ENCODE measurements at places on chromosomes 4 and X. TPM values are rescaled to one million over a fixed set of nuclear protein-coding genes. Genes with fewer than 3 reads are reported as not detected.

DNA sequence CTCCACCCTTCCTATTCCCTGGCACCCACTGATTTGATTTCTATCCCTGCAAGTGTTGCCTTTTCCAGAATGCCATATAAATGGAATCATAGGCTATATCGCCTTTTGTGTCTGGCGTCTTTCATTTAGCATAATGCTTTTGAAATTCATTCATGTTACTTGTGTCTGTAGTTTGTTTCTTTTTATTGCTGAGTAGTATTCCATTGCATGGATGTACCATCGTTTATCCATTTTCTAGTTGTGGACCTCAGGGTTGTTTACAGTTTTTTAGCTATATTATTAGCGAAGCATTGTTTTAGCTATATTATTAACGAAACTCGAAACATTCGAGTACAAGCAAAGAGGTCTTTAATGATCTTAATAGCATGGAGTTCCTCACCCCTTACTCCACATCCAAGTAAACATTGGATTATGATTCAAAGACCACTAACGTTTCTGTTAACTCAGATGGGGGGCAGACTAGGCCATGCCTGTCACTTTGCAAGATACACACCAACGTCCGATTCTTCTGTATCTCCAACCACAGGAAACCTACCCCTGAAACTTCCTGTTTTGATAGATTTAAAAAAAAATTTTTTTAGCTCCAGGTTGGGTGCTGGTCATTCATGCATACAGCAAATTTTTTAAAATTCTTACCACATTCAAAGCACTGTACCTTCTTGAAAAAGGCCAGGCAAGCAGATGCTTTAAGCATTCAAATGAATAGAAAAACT is 1.1 kb downstream of the DCK start:
- no peaks in the 10 kb centered on the region for H3K36me3 ChIP-seq
- H3K4me1 ChIP-seq, result peaks cover 43% of the 10 kb centered on the region
- peak overlapping the region; percentile 83 for H3K27ac ChIP-seq
- no peak for DNase-seq
- no peaks in the 10 kb centered on the region for H3K27me3 ChIP-seq

The UNC5C gene
- polyA plus RNA-seq, result not detected

GRCh38 chr4:142497606-142498005 is 348.5 kb downstream of the INPP4B start:
- no peak for DNase-seq
- no peak overlapping the region for H3K27ac ChIP-seq
- H3K36me3 ChIP-seq, result no peaks in the 10 kb centered on the region
- no peaks in the 10 kb centered on the region for H3K4me1 ChIP-seq
- no peaks in the 10 kb centered on the region for H3K27me3 ChIP-seq
- no peak overlapping the region for H3K4me3 ChIP-seq

The OPN1MW2 gene
- polyA plus RNA-seq, result not detected

The ZC4H2 gene
- 12.8 TPM for polyA plus RNA-seq

DNA sequence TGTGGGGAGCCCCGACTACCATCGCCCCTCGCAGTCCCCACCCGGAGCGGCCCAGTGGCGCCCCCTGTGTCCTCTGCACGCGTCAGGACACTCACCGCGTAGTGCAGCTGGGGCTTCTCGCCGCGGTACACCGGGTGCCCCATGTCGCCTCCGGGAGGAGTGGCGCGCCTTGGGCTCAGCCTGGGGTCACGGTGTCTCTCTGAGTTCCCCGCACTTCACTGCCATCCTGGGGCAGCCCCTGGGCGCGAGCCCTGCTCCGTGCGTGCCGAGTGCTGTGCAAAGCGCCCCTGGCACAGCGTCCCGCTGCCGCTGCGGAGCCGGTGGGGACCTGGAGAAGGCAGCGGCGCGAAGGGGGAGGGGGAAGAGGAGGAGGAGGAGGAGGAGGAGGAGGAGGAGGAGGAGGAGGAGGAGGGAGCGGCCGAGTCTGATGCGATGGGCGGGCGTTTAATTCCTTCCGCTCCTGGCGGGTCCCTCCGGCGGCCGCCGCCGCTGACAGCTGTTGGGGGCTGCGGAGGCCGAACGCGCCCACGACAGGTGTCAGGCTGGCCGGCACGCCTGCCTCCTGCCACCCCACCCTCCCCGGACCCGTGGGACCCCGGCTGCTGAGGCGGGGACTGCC is 134.3 kb downstream of the AMELX start:
- no peak overlapping the region for H3K27ac ChIP-seq
- H3K4me1 ChIP-seq, result no peaks in the 10 kb centered on the region
- H3K27me3 ChIP-seq, result no peaks in the 10 kb centered on the region
- H3K4me3 ChIP-seq, result no peak overlapping the region

The ANOS1 gene
- polyA plus RNA-seq, result not detected

DNA sequence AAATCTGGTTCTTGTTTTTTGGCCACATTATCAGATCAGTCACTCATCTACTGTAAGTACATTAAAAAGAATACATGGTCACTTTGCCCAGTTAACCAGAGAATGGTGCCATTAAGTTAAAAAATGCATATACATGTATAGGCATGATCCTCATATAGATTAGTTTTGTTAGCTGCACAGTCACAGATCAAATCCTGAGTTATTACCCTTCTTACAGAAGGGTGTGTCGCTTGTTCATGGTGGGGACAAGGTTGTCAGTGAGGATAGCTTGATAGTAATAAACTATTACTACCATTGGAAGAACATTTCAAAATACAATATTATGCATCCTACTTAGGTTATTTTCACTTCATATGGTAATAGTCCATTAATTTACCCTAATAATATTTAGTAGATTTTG is 48.5 kb downstream of the GALNT7 start:
- no peak for DNase-seq
- no peaks in the 10 kb centered on the region for H3K27me3 ChIP-seq
- H3K27ac ChIP-seq, result no peak overlapping the region

DNA sequence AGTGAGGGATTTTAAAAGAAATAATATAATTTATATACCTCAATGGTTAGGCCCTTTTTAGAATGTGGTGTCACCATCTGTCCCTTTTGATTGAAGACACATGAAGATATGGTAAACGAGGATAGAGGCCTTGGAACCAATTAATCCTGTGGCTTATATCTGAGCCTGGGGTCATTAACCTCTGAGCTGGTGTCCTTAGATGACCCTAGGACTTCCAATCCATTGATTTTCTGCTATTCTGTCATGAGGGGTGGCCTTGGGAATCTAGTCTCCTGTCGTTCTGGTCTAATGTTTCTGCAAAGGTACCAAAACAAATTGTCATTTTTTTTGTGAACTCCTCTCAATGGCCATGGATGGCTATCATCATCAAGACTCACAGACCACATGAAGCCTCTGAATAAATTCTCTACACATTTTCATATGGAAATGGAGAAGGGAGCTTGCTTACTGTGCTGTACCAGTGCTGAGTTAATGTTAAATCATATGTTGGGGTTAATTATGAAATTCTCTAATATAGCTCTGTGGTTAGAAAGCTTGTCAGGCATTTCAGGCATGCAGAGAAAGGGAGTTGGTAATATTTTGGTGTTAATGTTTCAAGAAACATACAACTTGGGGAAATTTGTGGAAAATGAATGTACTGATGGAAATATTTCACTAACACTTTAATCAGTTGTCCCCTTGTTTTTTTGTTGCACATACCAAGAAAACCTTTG is 204.2 kb upstream of the IL15 start:
- H3K36me3 ChIP-seq, result no peaks in the 10 kb centered on the region
- H3K27me3 ChIP-seq, result no peaks in the 10 kb centered on the region
- no peak overlapping the region for H3K4me3 ChIP-seq
- H3K4me1 ChIP-seq, result no peaks in the 10 kb centered on the region
- no peak overlapping the region for H3K27ac ChIP-seq
- no peak for DNase-seq
